ENCODE measurements at places on chromosomes 4 and X.

GRCh38 chr4:1246111-1246881, 2.6 kb downstream of the CTBP1 start:
- DNase-seq: no peak

DNA sequence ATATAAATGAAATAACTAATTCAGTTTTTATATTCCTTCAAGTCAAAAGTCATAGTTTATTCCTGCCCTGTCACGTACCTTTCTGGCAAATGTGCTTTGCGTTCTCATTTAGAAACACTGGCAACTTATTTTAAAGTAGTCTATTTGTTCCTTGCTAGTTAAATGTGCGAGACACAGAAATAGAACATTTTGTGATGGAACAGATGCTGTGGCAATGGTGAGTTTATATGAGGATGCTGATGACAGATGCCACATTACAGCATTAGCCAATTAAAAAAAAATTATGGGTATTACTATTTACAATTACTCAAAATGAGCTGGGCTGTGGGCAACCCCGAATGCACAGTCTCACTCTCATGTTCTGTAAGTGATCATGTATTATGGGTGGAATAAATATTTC, 26.1 kb upstream of the EPHA5 start:
- DNase-seq: no peak

GRCh38 chr4:37964734-37965457, 4.7 kb downstream of the PTTG2 start:
- DNase-seq: no peak

GRCh38 chrX:132837967-132838366, 120.5 kb downstream of the HS6ST2 start:
- DNase-seq: no peak

- DNase-seq: no peak
These were observed 16.6 kb upstream of the UBE2D3 start for GRCh38 chr4:102843938-102844337.

- no peak for DNase-seq
These were observed 212.6 kb downstream of the SPOCK3 start for GRCh38 chr4:167021545-167022155.

DNA sequence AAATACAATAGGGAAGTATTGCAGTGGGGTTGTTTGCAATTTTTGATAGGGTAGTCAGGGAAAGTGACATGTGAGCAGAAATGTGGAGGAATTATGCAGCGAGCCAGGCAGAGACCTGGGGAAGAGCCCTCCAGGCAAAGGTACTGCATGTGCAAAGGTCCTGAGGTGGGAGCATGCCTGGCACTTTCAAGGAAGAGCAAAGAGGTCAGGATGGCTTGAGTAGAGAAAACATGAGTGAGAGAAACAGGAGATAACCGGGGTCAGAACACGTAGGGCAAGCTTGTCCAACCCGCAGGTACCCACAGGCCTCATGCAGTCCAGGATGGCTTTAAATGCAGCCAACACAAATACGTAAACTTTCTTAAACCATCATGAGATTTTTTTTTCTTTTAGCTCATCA, 71.0 kb downstream of the COQ2 start:
- DNase-seq: no peak

DNA sequence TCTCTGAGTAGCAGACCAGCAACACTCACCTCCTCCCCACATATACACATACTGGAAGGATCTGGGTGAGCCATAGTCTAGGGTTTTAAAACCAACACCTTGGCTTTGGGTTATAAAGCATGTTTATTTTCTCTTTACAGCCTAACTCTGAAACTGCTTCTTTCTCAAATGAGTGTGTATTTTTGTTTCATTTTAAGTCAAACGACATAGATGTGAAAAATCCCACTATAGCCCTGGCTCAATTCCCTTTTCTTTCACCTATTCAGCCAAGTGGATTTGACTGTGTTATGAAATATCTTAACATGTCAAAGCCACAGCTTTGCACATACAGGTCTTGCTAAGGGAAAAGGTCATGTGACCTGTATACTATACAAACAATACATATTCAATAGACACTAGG, 13.8 kb downstream of the NEXMIF start:
- no peak for DNase-seq

GRCh38 chr4:138865765-138866164, 149.8 kb upstream of the NOCT start:
- no peak for DNase-seq

DNA sequence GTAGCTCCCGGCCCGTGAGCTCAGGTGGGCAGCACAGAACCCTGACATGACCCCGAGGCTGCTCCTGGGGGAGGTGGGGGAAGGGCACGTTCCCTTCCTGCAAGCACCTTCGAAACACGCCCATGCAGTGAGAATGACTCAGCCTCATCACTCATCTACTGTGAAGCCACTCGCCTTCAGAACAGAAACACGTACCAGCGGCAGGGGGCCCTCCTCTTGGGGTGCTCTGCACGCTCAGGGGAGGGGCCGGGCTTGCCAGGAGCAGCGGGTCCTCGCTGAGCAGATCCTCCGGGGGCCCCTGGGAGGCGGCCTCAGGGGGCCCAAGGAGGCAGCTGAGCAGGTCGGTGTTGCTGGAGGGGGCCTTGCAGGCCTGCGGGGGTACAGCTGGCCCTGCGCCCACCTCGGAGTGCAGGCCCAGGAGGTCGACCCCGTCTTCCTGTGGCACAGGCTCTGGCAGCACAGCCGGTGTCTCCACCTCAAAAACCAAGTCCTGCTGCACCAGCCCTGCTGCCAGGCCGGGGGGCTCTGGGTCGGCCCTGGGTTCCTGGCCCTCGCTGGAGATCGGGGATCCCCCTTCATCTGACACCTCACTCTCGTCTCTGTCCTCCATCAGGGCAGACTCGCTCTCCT, 40.9 kb upstream of the CPLX1 start:
- peak; percentile 67 for DNase-seq

- DNase-seq: peak; percentile 63
These were observed 446.2 kb downstream of the RAPGEF2 start for GRCh38 chr4:159549098-159549518.

DNA sequence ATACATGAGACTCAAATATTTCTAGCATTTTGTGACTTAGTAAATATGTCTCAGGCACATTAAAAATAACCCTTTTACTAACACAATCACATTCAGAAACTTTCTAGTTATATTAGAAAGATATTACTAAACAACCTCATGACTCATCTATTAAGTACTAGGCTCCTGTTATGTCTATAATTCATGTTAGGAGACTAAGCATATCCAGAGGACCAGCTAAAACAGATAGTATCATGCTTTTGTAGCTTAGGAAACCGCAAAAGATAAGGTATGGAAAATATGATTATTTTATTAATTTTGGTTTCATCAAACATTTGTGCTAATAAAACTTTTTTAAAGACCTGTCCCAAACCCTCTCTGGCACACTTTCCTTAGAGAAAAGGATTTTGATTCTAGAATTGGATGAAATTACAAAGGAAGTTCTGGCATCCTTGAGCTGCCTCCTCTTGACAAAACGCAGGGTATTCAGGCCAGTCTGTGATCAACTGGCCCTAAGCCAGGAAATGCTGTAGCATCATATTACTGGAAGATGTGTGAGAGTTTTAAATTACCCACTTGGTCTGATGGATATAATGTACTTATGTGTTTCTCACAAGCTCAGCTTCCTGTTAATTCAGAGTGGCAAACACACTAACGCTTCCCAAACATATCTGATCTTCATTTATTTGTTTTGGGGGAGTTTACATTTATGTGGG, 60.4 kb downstream of the NRK start:
- DNase-seq: no peak

DNA sequence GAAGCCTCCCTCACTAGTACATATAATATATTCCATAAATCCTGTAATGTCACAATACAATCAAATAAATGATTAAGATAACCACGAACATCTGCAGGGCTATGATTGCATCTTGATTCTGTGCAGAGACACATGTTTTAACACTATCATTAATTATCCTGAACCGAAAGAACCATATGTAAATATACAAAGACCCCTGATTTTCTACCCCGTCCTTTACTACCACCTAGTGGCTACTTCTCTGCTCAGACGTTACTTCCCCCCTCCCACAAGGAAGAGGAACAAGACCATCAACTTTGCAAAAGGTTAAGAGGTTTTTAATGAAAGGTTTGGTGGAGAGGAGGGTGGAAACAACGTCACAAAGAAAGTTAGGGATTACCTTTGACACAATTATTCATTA, 134.0 kb downstream of the COL4A6 start:
- no peak for DNase-seq

All from foreskin keratinocyte (primary cell).